ENCODE measurements at places on chromosomes 11 and 22.

DNA sequence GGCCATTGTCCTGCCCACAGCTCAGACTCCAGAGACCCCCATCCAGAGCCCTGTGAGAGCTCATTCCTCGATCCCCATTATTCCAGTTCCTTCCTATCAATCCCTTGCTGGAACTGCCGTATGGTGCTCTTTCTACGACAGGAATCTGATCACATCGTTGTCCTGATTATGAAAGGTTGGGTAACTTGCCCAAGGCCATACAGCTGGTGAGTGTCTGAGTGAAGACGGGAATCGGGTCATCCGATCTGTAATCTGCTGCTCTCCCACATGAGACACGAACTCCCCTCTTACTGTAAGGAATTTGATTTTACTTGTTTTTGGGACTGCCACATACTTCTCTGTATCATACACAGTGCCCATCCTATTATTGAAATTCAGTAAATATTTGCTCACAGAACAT lies 149.1 kb downstream of the OPCML start:
- no peak for DNase-seq

GRCh38 chr22:19419464-19420178 lies 11.9 kb downstream of the HIRA start:
- no peak for DNase-seq

GRCh38 chr11:47955061-47955755 lies 25.2 kb upstream of the PTPRJ start:
- no peak for DNase-seq

- DNase-seq, result no peak
Observed at GRCh38 chr11:77886401-77886800, 65.5 kb downstream of the AAMDC start.

- DNase-seq, result no peak
Observed at GRCh38 chr22:31344578-31345330, 1.4 kb downstream of the PATZ1 start.

DNA sequence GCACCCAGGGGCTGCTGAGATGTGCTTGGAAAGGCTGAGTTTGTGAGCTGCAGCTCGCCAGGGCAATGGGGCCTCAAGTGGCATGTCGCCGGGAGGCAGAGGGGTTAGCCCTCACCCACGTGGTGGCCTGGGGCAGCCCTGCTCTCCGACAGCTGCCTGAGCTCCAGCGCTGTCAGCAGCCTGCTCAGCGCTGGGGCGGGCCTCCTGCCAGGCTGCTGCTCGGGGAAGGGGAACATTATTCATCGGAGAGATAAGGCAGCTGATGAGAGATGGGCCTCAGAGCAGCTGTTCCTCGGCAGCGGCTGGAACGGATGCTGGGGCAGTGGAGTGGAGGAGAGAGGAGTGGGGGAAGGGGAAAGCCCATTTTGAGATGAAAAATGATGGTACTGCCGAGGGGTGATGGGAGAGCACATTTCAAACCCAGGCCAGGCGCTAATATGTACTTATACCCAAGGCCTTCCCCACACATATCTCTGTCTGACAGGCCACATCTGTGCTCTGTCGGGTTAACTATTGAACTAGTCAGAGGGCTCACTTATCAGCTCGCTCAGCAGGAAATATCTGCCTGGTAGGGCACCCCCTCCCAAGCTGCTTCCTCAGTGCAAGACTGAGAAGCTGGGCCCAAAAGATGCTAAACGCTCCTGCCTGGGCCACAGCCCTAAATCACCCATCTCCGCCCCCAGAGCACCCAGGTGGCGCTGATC lies 79.5 kb downstream of the TIMP3 start:
- no peak for DNase-seq

GRCh38 chr22:38353701-38354100 lies 36.5 kb upstream of the CSNK1E start:
- no peak for DNase-seq

DNA sequence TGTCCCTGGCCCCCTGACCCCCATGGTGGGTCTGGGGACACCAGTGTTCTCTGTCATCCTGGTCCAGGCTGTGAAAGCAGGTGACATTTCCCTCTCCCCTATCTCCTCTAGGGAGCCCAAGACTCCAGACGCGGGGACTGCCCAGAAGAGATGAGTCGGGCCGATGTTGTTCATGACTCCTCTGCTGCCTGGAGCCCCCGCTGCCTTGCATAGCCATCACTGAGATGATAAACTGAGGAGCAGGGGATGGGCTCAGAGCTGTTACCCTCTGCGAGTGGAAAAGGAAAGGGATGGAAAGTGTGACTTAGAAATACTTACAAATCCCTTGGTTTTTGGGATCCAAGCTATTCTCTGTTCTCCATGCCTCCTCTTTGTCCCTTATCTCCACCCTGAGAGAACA lies 209.6 kb downstream of the DSCAML1 start:
- DNase-seq, result no peak

GRCh38 chr22:35896111-35896705 lies 132.4 kb downstream of the RBFOX2 start:
- no peak for DNase-seq

DNA sequence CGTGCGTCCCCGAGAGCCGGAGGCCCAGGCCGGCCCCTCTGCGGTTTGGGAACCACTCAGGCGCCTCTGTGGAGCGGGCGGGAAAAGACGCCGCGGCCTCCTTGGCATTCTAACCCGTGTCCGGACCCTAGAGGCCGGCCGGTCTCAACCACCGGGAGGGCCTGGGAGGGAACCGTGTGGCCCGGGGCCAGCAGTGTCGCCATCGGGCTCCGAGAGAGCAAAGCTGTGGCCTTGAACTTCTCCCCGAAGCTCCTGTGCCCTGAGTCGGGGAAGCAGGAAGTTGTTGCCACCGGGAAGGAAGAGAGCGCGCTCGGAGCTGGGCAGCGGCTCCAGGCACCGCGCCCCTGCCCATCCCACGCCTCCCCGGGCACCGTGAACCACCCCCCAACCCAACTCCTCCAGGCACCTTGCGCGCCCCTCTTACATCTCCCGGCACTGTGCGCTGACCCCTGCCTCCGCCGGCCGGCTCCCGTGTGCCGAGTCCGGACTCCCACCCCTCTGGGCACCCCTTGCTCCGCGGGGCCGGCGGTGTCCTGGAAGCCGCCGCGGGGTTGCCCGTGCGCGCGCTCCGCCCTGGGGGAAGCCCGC lies 80.0 kb upstream of the PPARA start:
- DNase-seq, result peak; percentile 33

GRCh38 chr11:69156673-69157155 lies 979 bp downstream of the SMIM38 start:
- DNase-seq, result no peak

DNA sequence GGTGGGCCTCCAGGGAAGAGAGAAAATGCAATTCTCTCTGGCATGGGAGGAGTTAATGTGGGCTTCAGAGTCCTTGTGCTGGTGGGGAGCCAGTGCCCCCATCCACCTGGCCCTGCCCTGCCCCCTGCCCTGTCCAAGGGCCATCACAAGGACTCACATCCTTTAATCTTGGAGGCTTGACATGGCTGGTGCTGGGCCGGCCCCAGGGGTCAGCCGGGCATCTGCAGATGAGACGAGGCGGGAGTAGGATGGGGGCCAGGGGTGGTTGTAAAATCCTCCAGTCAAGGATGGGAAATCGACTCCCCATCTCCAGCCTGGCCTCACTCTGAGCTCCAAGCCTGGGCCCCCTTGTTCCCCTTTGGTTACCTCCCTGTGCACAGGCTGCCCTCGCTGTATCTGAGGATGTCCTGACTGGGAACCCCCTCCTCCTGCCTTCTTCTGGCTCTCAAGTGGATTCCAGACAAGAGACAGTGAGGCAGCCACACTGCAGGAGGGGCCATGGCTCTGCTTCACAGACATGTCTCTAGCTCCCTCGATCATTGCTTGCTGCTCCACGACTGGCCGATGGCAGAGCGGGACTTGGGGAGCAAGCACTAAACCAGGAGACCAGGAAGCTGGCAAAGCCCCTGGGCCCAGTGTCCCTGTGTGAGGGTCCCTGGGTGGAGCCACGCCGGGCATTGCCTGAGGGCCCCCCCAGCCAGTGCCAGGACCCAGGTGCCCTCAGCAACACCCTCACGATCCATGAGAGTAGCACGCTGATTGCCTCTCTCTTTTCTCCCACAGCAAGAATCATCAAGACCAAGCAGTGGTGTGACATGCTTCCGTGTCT lies 1120.5 kb downstream of the BRD1 start:
- no peak for DNase-seq

- no peak for DNase-seq
Observed at GRCh38 chr11:126963115-126963514, 37.5 kb downstream of the KIRREL3 start.

DNA sequence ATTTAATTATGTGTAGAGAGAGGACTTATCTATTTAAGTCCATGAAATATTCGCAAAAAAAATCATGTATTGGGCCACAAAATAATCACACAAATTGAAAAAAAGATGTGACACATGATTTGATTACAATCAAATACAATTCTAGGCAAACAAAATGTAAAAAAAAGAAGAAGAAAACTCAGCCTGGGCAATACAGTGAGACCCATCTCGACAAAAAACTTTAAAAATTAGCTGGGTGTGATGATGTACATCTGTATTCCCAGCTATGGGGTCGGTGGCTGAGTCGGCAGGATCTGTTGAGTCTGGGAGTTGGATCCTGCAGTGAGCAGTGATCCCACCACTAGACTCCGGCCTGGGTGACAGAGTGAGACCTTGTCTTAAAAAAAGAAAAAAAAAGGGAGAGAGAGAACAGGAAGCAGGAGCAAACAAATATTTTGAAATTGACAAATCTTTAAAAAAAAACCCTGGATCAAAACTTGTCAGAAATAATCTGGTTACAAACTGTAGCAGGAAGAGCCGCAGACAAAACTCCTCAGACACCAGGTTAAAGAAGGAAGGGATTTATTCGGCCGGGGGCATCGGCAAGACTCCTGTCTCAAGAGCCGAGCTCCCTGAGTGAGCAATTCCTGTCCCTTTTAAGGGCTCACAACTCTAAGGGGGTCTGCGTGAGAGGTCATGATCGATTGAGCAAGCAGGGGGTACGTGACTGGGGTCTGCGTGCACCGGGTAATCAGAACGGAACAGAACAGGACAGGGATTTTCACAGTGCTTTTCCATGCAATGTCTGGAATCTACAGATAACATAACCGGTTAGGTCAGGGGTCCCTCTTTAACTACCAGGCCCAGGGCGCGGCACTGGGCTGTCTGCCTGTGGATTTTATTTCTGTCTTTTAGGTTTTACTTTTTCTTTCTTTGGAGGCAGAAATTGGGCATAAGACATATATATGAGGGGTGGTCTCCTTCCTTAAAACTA lies 3.3 kb upstream of the TYMP start:
- no peak for DNase-seq

- DNase-seq, result peak; percentile 12
Observed at GRCh38 chr11:75344761-75345454, 6.6 kb downstream of the ARRB1 start.

- no peak for DNase-seq
Observed at GRCh38 chr11:100831929-100832494, 144.9 kb downstream of the ARHGAP42 start.

- DNase-seq, result no peak
Observed at GRCh38 chr22:49678137-49678841, 149.4 kb downstream of the BRD1 start.

- DNase-seq, result no peak
Observed at GRCh38 chr22:43131773-43132501, 11.3 kb downstream of the MCAT start.

DNA sequence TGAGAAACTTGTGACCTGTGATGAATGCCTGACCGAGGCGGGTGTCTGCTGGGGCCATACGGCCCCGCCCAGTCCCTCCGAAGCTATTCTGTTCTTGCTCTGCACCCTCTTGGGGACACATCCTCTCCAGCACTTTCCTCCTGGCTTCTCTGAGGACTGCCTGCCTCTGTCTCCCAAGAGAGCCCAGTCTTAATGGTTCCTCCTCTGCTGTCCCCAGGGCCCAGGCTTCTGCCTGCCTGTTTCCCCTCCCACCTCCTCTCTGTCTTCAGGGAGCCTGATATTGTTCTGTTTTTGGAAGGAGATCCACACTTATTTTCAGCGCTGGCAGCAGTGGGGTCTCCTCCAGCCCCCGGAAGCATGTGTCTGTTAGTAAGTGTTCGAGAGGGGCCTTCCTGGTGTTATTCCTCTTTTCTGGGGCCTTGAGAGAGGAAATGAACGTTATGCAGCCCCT lies 18.7 kb downstream of the SYNGR1 start:
- no peak for DNase-seq

DNA sequence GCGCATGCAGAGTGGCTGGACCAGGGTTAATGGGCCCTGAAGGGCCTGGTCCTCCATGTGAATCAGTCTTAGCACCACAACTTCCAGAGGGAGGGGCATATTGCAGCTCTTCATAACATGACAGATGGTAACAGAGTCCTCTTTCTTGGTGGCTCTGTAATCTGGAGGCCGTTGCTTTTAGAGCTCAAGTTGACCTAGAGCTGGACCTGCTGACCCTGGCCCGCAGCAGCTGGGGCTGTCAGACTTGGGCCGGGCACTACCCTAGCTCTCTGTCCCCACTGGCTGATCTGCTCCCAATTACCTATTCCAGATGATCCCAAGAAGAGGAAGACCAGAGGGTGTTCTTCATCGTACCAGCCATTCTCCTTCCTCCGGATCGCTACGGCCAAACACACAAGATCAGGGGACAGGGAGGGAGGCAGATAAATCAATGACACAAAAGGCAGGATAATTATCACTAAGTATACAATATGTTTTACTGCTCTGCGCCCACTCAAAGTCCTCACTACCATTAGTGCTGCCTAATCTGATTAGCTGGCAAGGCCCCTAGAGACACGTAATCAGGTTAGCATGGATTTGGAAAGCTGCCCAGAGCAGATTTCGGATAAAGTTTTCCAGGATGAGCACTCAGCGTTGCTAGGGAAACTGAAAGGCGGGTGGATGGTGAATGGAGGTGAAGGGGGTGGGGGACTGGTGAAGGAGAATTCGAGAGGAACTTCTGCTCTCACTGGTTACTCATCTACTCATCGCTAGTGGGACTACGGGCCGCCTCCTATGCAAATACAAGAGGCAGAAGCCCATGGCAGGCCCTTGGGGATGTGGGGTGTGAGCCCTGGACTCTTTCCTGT lies 64.5 kb upstream of the PHOX2A start:
- peak; percentile 98 for DNase-seq

- no peak for DNase-seq
Observed at GRCh38 chr11:133925756-133926155, 31.0 kb downstream of the IGSF9B start.

DNA sequence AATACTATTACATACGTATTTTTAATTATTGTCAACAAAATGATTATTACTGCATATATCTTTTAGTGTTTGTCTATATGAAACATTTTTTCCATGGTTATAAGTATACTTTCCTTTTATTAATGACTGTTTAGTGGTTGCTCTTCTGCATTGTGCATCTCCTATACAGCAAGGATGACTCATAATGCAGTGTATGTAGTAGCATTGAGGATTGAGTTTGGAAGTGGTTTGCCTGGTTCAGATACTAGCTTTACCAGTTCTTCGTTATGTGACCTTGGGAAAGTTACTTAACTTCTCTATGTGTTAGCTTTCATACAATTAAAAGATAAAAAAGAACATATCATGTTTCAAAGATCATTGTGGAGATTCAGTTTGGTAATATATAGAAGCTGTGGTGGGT lies 44.1 kb downstream of the CHORDC1 start:
- DNase-seq, result no peak
